ENCODE measurements at places on chromosomes 1 and 21.

DNA sequence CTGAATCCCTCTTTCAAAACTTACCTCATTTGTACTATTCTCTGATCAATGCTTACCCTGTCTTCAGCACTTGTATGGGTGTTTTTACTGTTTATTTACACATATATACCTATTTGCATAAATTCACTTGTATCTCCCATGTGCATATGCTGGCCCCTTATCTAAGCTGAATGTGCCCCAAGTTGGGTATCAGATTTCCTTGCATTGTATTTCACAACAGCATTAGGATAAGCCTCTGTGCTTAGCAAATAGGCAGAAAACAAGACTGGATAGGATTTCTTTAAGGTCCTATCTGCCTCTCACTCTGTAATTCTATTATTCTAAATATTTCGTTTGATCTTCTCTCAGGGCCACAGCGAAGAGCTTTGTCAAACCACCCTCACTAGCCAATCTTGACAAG, 45.9 kb upstream of the IPO9 start:
- no peak for DNase-seq

DNA sequence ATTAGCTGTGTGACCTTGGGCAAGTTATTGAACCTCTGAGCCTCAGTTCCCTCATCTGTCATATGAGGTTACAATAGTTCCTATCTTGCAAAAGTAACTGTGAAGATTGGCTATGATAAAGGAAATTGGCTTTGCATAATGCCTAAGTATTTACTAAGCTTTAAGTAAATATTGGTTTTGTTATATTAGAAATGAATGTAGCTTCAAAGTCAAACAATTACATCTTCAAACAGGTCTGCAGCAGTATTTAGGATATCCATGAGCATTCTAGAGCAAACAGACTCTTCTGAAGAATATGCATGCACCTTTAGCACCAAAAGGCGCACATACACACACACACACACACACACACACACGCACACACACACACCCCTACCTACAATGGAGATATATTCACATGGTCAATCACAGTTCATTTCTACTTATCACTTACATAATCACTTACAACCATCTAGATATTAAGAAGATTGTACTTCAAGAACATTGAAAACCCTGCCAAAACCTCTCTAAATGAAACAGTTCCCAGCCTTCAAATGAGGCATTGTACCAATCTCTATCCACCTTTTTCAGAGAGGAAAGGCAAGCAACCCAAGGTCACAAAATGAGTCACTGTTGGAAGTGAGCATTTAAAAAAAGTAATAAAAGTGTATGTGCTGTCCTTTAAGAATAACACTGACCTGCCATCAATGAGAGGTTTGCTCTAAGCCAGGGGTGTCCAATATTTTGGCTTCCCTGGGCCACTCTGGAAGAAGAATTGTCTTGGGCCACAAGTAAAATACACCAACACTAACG, 13.4 kb upstream of the FAM43B start:
- DNase-seq = peak; percentile 66

DNA sequence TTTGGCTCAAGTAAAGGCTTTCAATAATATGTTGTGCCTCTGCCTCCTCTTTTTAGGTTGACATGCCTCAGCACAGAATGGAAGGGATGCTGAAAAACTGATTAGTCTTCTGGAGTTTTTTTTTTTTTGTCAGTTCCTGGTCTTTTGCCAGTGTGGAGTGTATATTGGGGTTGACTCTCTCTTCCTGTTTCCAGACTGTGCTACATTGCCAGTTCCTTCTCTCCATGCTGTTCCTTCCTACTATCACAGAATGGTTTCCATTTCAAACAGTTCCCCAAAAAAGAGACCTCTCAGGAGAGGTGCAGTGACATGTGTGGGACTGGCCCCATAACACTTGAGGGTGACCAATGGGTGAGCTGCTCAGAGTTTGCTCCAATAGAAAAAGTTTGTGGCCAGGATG, 101.7 kb upstream of the ETV3 start:
- DNase-seq = peak; percentile 49

DNA sequence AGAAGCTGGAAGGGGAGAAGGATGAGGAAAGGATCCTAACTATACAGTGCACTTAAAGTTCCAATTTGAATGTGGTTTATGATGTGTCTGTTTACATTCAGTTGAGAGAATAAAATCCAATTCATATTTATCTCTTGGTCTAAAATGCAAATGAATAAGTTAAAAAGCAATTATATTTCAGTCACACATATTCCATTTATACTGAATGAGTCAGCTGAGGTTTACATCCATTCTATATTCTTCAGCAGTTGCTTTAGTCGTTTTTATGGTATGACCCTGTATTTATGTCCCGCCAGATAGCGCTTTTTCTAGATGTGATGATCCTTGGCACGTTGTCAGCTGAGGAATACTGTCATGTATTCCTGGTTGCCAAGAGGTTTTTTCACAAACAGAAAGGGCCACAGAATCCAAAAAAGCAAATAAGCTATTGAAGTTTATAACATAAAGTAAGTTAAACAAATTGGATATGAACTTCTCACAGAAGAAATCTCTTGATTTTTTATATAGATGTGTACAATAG, 866.2 kb downstream of the NCAM2 start:
- no peak for DNase-seq

GRCh38 chr1:25977801-25978200, 20.1 kb downstream of the PAFAH2 start:
- DNase-seq = no peak

DNA sequence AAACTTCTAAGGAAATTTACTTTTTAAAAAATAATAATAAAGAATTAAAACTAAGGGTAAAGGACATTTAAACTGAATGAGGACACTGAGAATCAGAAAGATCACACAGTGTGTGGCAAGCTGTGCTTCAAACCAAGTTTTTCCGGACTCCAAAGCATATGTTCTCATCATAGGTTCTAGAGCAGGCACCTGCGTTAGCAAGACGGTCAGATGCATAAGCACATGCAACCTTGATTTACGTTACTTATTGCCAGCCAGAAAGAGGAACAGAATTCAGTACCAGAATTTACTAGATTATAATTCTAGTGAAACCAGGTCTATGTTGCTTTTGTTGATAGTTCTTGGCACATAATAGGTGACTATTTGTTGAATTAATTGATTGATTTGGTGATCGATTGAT, 6.2 kb upstream of the LBR start:
- no peak for DNase-seq

GRCh38 chr1:192775631-192776030, 33.2 kb upstream of the RGS2 start:
- DNase-seq = no peak

GRCh38 chr1:217425422-217425821, 205.5 kb downstream of the GPATCH2 start:
- no peak for DNase-seq

DNA sequence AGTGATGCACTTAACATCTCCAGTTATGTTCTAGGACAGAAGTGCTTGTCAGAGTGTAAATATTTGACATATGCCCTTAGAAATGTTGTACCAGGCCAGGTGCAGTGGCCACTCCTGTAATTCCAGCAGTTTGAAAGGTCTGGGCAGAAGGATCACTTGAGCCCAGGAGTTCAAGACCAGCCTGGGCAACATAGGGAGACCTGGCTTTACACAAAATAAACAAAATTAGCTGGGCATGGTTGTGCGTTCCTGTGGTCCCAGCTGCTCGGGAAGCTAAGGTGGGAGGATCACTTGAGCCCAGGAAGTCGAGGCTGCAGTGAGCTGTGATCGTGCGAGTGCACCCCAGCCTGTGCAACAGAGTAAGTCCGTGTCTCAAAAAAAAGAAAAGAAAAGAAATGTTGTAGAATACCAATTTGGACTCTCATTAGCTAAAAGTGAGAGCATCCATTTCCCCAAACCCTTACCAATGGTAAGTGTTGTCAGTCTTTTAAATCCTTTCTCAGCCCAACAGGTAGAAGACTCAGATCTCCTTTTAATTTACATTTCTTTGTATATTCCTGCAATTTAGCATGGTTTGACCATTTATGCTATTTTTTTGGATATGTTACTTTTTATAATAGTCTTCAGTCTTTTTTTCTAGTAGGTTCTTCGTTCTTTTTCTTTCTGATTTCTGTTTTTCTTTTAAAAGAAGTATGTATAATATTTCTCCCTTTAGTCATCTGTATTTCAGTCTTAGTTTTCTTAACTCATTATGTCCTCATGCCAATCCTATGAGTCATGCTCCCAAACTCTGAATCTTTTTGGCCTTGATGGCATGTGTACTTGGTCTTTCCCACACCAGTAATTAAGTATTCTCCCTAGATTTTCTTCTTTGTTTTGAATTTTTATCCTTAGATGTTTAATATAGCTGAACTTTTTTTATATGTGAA, 74.4 kb downstream of the CAMTA1 start:
- DNase-seq = peak; percentile 88

DNA sequence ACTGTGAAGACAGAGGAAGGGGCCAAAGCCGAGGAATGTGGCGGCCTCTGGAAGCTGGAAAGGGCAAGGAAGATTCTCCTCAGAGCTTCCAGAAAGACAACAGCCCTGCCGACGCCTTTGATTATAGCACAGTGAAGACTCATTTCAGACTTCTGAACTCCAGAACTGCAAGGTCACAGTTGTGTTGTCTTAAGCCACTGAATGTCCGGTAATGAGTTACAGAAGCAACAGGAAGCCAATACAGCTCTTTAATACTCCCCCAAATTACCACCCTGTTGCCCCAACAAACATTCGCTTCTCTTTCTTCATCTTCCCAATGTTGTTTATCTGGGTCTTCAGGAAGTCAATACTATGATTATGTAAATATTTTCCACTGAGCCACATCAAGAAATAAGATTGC, 44.0 kb downstream of the ETS2 start:
- DNase-seq = no peak

- DNase-seq = peak; percentile 36
Measured at GRCh38 chr21:27885296-27885711, 918.4 kb upstream of the ADAMTS5 start.

DNA sequence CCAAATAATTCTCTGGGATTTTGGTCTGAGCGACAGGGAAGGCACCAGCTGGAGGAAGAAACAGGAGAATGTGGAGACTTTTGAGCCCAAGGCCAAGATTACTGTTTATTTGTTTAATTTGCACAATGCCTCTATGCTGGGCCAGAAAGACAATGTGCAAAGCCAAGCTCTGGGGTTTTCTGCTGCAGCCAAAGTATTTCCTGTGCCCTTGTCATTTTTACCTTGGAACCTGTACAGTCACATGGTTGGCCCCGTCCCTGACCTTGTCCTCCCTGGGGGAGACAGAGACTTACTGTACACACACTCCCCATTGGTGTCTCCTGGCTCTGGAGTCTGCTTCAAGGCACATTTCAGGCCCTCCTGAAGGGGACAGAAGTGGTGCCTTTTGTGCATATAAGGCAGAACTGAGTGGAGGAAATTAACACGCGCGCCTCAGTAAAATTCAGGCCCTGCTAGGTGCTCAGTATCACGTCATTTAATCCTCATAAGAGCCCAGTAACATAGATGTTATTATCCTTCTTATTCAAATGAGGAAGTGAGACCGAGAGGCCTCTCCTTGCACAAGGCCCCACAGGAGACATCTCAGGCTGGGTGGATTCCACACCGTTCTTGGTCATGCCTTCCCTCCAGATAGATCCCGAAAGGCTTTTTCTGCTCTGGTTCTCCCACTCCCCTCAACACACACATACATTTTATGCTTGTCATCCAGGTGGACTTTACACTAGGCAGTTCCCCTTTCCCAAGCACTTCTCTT, 21.1 kb downstream of the C1orf115 start:
- DNase-seq = no peak

- DNase-seq = no peak
Measured at GRCh38 chr1:162678439-162678838, 46.2 kb downstream of the DDR2 start.

GRCh38 chr1:88523854-88524528, 160.1 kb upstream of the PKN2 start:
- no peak for DNase-seq

GRCh38 chr1:206430031-206430983, 40.0 kb upstream of the IKBKE start:
- DNase-seq = peak; percentile 56

DNA sequence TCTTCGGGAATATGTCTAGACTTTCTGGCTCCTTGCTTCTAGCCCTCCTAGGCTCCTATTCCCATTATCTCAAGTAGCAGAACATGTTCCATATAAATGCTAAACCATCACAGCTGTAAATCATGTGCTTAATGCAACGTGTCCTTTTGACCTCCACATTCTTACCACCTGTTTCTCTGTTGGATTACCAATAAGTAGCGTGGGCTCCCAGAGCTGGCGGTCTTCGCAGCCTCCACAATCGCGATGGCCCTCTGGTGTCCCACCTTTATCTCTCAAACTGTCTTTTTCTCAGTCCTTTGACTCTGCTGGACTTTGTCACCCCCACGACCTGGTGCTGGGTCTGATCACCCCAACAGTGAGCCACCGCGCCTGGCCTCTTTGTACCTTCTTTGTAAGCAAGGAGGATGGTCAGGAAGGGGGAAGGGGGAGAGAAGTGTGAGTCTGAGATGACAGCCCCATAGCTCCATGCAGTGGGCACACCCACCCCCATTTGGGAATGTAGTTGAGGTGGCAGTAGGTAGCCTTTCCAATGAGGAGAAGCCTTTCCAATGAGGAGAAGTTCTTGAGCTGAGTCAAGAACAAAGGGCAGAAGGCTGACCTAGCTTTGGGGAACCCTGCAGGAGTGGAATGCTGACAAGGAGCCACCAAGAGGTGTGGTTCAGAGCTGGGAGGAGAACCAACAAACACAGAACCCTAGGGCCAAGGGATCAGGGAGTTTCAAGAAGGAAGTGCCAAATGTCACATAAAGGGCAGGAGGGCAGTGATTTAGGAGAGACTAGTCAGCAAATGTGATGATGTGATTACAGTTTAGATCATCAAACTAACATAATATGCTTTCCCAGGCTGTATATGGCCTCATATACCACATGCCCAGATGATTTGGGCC, 14.2 kb downstream of the TRAF5 start:
- no peak for DNase-seq

- DNase-seq = peak; percentile 18
Measured at GRCh38 chr1:191350938-191351337, 807.3 kb upstream of the RGS18 start.

DNA sequence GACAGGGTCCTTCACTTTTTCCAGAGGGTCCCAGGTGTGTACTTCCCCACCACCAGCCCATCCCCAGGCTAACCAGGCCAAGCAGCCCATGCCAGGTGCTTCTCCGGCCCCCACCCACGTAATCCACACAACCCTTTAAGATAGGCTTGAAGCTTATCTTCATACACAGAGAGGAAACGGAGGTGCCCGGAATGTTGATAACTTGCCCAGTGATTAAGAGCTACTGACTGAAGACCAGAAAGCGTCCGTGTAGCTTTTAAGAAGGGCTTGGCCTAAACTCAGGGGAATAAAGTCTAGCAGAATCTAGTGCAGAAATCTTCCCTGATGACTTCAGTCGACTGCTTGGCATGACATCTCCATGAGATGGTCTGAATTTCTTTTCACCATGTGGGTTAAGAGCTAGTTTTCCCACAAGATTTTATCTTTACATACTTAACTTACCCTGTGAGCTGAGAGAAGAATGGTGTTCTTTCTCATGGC, 138.7 kb downstream of the GALNT2 start:
- DNase-seq = no peak

- no peak for DNase-seq
Measured at GRCh38 chr1:231616667-231617066, 9.9 kb upstream of the DISC1 start.

- DNase-seq = no peak
Measured at GRCh38 chr1:97366984-97367383, 553.9 kb downstream of the DPYD start.

GRCh38 chr1:241213139-241213538, 143.9 kb downstream of the RGS7 start:
- no peak for DNase-seq

- no peak for DNase-seq
Measured at GRCh38 chr1:198846556-198846955, 207.7 kb downstream of the PTPRC start.

GRCh38 chr1:201881617-201882016, 7.1 kb upstream of the SHISA4 start:
- DNase-seq = no peak

- DNase-seq = peak; percentile 68
Measured at GRCh38 chr1:119859647-119860046, 36.7 kb downstream of the ADAM30 start.
